ENCODE measurements at places on chromosomes 16 and 17.

DNA sequence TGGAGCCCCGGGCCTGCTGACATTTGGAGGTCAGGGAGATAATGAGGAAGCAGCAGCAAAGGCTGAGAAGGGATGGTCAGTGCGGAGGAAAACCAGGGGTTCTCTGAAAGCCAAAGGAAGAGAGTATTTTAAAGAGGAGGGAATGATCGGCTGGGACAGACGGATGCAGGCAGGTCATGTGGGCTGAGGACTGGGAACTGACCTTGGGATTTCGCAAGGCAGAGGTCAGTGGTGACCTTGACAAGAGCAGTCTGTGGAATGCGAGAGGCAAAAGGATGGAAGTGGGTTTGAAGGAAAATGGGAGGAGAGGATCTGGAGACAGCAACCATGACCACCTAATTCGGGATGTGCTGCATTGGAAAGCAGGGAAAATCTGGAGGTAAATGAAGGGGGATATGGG is 10.2 kb downstream of the EFTUD2 start:
- no peak for DNase-seq

DNA sequence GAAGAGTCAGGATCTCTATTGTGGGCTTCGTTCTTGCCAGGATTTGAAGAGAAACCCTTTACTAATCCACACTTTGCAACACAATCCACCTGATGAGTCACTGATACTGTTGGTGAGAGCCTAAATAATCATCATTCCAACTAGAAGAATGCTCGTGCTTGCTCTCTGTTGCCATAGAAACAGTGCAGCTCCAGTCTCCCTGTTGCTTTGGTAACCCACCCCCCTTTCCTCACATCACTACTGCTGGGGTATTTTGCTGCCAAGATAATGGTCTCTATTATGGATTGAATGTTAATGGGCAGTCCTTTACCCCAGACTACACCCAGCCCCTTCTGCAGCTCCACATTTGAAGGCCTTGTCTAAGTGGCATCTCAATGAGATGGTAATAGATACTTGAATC is 190.4 kb downstream of the ABCC12 start:
- peak; percentile 90 for DNase-seq

GRCh38 chr16:58094791-58095574 is 34.2 kb downstream of the CFAP20 start:
- no peak for DNase-seq

DNA sequence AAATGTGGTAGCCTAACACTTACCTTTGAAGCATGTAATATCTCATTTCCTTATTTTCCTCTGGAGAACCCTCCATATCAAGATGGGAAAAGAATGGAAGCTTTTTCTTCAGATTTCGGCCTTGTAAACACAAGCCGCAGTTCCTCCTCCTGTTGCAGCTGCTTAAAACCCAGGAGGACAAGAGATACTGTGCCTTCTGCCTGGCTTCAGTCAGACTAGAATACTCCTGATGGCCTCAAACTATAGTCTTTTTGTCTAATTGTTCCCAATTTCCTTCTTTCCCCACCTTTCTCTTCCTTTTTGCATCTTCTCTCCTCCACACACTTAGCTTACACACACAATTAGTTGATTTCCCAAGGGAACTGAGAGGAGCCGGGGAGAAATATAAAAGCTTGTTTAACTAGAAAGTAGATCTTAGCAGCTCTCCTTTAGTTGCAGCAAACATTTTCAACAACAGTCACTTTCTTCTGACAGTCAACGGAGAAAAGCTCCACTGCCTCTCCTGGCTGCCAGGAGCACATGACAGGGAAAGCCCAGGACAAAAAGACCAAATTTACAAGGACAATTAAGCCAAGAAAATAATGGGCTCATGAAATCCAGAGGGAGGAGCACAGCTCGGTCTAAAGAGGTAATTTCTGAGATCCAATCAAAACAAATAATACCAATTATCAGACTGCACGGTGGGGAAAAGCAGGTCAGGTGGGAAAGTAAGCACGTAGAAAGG is 76.4 kb upstream of the C17orf78 start:
- peak; percentile 66 for DNase-seq

- no peak for DNase-seq
Observed at GRCh38 chr16:4591706-4592470, 22.8 kb downstream of the UBALD1 start.

GRCh38 chr17:1002412-1002753 is 5.5 kb downstream of the TIMM22 start:
- DNase-seq, result no peak

DNA sequence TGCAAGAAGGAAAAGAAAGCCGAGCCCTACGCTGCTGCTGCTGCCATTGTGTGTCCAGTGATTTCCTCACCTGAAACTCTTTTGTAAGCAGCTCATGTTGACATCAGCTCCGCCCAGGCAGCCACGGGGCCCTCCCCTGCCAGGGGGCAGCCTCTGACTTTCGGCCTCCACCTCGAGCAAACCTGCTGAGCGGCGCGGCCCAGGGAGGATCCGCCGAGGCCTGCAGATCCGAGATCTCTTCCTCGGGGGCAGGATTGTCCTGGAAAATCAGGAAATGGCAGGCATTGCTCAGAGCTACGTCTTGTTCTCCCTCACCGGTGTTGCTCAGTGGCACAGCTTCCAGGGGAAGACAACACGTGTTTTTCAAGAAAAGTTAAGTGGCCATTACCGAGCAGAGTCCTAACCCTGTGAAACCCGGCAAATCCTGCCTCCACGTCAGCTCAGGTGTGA is 35.6 kb upstream of the ZNF750 start:
- DNase-seq, result peak; percentile 18

DNA sequence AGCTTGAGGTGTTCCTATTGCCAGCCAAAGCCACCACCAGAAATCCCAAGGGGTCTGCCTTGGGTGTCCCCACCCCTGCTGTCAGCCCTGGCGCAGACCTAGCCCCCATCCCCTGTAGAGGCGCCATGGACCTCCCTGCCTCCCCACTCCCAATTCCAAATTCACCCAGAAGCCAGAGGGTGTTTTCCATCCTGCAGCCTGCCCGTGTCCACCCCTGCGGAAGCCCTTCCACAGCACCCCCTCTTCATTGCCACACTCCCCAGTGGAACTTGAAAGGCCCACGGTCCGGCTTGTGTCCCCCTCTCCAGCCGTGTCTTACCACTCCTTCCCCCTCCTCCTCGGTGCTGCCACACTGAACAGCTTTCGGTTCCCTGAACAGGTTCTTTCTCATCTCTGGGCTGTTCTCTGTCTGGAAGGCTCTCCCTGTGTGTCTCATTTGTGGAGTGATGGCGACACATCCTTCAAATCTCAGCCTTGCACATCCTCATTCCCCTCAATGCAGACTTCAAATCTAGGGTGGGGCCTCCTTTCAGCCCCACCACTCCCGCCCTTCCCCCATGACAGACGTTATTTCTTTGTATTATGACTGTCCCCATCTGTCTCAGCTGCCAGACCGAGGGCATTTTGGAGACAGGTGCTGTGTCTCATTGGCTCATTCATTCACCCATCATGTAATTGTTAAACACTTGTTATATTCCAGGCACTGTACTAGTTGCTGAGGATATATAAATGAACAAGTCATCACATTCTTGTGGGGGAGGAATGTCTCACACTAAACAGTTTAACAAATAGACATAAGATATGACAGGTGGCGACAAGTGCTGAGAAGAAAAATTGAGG is 36.3 kb downstream of the ADGRG5 start:
- DNase-seq, result no peak

DNA sequence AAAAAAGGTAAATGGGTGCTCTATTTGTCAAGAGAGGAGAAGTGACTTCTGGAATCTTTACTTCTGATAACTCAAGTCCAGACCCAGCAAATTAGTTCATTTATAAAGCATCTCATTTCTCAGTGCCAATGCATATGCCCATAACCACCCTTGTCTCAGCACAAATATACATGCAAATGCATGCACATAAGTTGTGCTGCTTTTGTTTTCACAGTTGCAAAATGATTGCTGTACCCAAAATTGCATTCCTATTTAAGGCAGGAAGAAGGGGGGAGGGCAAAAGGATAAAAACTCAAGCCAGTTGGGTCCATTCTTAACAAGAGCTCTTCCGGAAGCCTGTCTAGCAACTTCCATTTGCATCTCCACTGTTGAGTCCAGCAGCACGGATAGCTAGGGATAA is 61.3 kb upstream of the FAM20A start:
- no peak for DNase-seq

- DNase-seq, result no peak
Observed at GRCh38 chr16:70391881-70392481, 45.3 kb downstream of the DDX19A start.

DNA sequence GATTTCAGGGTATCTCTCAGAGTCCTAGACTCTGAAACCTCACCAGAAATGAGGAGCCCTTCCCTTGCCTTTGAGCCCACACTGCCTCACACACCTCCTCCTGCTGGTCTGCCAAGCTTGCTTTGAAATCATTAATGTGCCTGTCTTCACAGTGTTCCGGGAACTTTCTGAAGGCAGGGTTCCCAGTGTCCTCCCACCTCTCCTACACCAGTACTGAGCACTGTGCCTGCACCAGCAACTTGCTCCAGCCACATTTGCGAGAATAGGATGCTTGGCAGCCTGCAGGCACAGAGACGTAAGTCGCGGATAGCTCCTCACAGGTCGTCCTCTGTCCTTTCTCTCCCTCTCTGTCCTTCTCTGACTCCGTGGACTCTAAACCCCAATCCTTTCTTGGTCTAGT is 408.4 kb upstream of the EEF2KMT start:
- no peak for DNase-seq

- no peak for DNase-seq
Observed at GRCh38 chr17:63646488-63646806, 24.2 kb downstream of the MAP3K3 start.

GRCh38 chr17:27985736-27986399 is 56.6 kb upstream of the NLK start:
- no peak for DNase-seq

GRCh38 chr16:49970797-49971431 is 54.1 kb upstream of the CNEP1R1 start:
- no peak for DNase-seq

DNA sequence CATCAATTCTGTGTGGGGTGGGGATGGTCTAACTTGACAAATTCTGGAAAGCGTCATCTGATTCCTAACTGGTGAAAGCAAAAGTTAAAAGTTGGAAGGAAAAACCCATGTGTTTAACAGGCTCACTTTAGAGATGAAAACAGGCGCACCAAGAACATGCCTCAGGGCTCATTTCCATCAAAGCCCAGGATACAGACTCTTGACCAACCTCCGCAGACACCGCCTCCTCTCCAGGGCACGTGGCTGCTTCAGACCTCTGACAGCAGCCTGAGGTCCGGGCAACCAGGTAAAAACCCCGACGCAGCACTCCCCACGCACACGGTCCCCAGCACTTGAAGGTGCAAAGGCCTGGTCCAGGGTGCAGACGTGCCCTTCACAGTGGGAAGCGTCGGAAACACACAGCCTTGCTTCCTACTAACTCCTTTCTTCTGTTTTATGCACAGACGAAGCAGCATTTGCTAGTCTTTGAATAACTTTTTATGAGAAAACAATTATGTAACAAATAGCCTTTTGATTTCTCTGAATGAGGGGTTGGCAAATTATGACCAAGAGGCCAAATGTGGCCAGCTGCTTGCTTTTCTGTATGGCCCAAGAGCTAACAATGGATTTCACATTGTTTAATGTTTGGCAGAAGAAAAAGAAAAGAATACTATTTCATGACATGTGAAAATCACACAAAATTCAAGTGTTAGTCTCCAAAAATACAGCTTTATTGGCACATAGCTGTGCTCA is 44.2 kb upstream of the TRAP1 start:
- DNase-seq, result no peak

DNA sequence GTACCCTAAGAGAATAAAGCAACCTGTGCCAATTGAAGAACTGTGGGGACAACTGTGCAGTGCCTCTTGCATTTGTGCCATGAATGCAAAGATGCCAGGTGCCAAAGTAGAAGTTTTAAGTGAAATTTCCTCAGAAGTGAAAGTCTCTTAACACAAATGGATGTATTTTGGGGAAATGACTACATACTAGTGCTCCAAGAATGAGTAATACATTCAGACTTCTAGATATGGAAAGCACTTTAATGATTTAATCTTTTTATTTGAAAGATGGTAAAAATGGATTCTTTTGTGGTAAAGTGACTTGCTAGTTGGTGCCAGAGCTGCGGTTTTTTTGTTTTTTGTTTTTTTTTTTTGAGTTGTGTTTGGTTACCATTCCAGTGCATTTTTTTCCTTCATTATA is 15.0 kb downstream of the UTP18 start:
- no peak for DNase-seq

DNA sequence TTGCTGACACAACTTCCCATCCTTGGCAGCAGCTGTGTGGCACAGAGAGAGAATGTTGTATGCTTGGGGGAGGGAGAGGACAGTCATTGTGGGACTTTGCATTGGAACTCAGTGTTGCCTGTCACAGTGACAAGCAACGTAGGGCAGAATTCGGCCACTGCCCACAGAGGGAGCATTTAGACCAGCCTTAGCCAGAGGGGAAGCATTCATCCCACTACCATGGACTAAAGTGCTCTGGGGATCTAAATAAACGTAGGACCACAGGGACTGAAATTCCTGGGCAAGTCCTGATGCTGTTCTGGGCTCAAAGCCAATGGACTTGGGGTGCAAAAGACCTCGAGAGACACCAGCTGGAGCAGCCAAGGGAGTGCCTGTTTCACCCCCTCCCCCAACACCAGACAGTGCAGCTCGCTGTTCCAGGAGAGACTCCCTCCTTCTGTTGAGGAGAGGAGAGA is 44.9 kb downstream of the ABCA8 start:
- no peak for DNase-seq

GRCh38 chr16:68235108-68235886 is 630 bp downstream of the ESRP2 start:
- DNase-seq, result no peak

DNA sequence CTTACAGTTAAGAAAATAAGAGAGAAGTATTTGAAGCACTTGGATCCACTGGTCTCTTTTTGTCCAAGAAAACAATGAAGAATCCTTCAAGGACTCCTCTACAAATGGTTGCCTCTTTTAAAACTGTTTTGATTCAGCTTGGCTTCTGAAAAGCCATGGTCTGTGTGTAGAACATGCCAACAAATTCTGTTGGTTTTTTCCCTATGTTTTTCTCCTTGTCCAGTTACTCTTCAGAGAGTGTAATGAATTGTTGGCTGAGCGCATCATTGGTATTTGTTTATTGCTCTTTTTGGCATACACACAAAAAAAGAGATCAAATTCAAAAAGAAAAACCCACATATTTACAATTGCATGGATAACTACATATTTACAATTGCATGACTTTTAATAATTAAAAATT is at the start of gene ABCA10:
TSS of gene ABCA10 (minus strand) at position 249 of the 400 bp plus-strand sequence. CDS start 3,466 bp downstream, outside the sequence.
- no peak for DNase-seq

GRCh38 chr16:4159726-4160125 is 43.5 kb upstream of the ADCY9 start:
- DNase-seq, result no peak

DNA sequence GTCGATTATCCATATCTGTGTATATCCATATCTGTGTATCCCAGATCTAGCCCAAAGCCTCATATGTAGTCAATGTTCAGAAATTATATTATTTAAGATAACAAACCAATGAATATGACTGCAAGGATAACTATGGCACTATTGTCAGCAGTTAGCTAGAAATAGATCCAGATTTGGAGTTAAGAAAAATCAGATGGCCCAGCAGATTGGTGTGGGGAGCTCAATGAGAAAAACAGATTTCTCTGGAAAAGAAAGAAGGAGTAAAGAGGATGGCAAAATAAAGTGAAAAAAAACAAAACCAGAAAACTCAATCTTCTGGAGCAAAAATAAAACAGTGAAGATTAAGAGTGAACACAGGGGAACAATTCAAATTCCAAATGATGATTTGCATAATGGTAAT is 10.6 kb upstream of the CDH8 start:
- DNase-seq, result no peak

GRCh38 chr17:80598813-80599545 is 54.3 kb downstream of the RPTOR start:
- DNase-seq, result no peak

GRCh38 chr16:85947230-85948137 is 48.5 kb downstream of the IRF8 start:
- no peak for DNase-seq

- no peak for DNase-seq
Observed at GRCh38 chr16:12793120-12793864, 10.4 kb downstream of the CPPED1 start.

Data from DMS79 treated with DMSO at 0.1 percent for 48 hours (cell line).